ENCODE measurements at places on chromosomes 1 and 21.

DNA sequence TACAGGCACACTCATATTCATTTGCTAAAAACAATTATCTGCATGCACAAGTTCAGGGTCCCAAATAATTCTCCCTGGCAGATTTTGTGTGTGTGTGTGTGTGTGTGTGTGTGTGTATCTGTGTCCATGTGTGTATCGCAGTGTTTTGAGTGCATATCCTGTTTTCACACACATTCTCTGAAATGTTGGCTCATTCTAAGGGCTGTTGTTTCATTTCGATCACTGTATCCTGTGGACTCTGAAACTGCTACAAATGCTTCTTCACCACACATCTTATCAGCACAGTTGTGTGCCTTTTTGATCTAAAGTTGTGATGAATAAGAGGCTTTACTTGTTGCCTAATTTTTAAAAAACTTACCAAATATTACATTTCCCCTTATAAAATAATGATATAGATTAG is 34.6 kb downstream of the NR5A2 start:
- DNase-seq: no peak

GRCh38 chr21:15121655-15122120 is 56.9 kb upstream of the NRIP1 start:
- DNase-seq: peak; percentile 21

GRCh38 chr1:15027515-15027986 is 126.0 kb upstream of the TMEM51 start:
- peak; percentile 63 for DNase-seq

- DNase-seq: no peak
Measured at GRCh38 chr1:156540955-156541354, 31.4 kb downstream of the IQGAP3 start.

- peak; percentile 64 for DNase-seq
Measured at GRCh38 chr21:42381347-42381984, 14.4 kb downstream of the TMPRSS3 start.

DNA sequence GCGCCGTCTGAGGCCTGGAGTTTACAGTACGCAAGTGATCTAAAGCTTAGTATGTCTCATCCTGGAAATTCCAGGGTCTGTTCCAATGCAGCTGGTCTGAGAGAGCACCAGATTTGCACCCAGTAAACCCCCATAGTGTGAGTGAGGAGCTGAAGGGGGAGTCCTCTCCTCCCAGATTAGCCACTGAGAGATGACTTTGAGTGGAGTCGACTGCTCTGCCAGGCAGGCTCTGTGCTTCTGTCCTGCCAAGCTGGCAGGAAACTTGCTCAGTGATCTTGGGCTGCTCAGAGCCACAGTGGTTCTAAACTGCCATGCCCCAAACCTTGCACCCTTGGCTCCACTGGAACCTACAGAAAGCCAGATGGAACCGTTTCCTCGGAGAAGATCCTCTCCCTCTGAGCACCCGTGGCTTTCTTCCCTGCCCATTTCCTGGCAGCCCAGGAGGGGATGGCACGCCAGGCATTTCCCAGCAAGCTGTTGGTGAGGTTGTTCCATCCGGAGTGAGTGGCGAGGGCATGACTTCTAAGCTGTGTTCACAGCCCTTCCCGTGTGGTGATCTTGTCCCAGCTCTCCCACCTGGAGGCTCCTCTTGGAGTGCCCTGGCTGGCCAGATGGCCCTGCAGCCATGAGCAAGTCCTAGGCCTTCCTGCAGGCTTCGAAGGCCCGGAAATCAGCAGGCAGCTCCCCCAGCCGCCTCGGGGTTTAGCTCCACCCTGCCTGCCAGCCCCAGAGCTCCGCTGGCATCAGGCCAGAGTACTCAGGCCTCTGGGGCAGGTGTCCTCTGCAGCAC is 125.9 kb upstream of the VAMP3 start:
- DNase-seq: peak; percentile 37

DNA sequence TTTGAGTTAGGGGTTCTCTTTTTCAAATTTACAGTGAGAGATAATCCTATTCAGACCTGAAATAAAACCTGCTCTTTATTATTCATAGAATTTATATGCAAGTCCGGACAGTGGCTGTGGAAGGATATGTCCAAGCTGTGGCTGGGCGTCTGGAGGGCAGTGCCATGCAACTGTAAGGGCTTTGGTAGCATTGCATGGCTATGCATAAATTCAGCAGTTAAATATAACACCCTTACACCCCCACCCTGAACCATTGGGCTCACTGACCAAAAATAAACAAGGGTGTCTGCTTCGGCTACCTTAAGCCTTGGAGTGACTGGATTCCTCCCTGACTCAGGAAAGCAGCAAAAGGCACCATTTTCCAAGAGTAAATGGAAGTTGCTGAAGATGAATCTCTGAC is 5.4 kb downstream of the CHTOP start:
- DNase-seq: no peak

DNA sequence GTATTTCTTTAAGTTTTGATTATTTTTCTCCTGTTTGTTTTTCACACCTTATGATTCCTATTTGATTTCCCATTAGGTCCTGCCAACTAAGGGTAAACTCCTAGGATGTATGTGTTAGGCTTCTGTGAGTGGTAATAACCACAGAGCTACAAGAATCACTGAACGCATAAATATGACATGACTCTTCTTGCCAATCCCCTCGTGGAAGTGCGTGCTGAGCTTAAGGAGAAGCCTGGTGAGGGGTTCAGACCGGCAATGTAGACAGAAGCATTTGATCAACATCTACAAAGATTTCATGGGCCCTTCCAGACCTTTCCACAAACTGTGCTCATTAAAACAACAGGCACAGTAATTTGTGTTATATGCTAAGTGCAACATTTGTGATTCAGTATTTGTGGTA is 273.8 kb upstream of the SNX7 start:
- peak; percentile 24 for DNase-seq

- no peak for DNase-seq
Measured at GRCh38 chr1:244356376-244356775, 95.3 kb downstream of the ADSS2 start.

- DNase-seq: no peak
Measured at GRCh38 chr21:33847588-33848248, 67.9 kb downstream of the ATP5PO start.

- no peak for DNase-seq
Measured at GRCh38 chr1:119879510-119880434, 16.5 kb downstream of the ADAM30 start.

DNA sequence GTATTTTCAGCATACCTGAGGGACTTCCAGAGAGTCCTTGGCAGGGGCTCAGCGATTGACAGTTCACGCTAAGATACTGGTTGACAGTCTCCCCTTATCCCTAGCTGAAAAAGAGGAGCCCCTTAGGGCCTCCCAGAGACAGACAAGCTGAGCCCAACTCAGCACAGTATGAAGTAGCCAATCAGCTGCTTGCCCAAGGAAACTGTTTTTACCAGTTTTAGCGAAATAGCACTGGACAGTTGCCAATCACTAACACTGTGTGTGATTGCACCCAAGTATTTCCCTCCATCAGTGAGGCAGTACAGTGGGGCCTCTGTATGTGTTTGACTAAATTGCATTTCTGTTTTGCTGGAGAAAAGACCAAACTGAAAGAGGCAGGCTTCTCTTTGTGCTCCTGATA is 27.0 kb downstream of the KHDRBS1 start:
- DNase-seq: no peak

DNA sequence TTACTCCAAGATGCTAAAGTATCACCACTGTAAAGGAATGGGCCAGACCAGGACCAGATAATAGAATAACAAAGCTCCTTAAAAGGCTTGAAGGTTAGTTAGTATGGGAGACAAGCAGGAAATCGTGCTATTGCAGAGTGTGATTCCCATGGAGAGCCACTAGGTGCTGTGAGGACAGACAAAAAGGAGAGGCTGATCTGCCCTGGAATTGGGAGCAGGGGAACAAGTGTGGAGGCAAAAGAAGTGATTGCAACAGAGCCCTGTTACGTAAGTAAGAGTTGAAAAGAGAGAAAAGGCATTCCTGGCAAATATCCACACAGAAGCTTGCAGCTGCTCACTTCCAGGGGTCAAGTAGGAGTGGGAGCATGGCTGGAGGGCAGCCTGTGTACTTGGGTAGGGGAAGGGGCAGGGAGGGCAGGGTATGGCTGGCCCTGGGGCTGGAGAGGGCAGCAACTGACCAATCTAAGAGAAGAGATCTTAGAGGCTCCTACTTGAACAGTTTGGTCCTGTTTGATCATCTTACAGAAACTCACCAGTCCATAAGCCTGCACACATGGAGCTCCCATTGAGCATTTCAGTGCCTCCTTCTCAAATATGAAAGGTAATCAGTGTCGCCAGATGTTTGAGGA is 207.7 kb upstream of the GJB5 start:
- peak; percentile 10 for DNase-seq

DNA sequence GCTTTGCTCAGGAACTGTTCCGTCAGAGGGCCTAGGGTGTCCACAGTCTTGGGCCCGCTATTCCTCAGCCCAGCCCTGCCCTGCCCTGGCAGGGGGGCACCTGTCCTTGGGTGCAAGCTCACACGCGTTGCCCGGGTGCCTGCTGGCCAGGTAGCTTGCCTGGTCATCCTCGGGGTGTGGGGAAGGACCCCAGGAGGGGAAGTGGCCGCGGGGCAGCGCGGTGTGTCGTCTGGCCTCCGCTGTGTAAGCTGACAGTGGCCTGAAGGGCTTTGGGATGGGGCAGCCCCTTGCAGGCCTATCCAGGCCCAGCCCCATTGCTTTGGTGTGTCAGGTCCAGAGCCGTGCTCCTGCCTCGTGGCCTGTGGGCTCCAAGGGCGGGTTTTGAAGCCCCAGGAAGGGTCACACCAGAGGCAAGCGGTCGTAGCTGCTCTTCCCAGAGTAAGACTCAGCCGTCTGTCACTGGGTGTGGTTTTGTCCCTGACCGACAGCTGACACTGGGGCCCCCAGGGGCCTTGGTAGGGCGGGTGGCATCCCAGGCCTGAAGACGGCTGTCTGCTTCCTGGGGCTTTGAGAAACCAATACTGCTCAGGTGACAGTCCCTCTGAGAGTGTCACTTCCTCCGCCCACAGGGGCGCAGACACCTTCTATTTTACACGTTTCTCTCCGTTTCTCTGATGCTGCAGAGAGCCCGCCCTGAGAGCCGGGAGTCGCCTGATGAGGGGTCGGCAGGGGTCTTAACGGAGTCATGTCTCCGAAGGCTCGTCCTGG is 72.1 kb downstream of the SKI start:
- DNase-seq: no peak

GRCh38 chr1:44213222-44214112 is at the start of gene DMAP1:
TSS of gene DMAP1 (plus strand) at chr1:44213471. CDS start at chr1:44213754, 283 bp downstream.
- DNase-seq: peak; percentile 77

GRCh38 chr1:101363891-101364318 is 127.1 kb downstream of the S1PR1 start:
- no peak for DNase-seq

DNA sequence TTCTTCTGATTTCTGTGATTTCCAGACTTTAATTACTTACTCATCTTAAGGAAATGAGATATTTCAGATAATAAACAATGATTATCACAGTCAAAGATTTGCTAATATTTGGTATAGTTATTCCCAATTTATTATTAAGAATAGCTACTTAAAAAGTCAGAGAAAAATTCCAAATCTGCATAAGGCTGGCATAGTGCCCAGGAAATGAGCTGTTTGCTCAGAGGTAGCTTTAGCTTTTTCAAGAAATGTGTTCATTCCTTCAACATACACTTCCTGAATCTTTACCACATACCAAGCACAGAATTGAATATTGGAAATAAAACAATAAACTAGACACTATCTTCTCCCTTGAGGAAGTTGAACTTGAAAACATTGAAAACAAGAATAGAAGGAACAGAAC is 44.3 kb upstream of the KCNK1 start:
- DNase-seq: peak; percentile 24

DNA sequence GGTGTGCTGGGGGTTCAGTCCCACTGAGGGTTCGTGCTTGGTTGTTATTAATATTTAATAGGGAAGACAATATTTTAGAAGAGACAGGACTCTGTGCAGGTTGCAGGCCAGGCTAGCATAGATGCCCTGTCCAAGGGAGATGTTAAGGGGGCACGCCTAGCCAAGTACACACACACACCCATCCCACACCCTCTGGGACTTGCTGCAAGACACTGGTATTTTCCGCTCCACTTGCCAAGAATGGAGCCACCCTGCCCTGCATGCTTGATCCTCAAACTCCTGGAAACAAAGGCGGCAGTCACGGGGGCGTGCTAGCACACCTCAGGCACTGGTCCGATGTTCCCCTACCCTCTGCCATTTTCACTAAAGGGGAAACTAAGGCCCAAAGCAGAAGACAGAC is 99.1 kb downstream of the MRPL37 start:
- no peak for DNase-seq

DNA sequence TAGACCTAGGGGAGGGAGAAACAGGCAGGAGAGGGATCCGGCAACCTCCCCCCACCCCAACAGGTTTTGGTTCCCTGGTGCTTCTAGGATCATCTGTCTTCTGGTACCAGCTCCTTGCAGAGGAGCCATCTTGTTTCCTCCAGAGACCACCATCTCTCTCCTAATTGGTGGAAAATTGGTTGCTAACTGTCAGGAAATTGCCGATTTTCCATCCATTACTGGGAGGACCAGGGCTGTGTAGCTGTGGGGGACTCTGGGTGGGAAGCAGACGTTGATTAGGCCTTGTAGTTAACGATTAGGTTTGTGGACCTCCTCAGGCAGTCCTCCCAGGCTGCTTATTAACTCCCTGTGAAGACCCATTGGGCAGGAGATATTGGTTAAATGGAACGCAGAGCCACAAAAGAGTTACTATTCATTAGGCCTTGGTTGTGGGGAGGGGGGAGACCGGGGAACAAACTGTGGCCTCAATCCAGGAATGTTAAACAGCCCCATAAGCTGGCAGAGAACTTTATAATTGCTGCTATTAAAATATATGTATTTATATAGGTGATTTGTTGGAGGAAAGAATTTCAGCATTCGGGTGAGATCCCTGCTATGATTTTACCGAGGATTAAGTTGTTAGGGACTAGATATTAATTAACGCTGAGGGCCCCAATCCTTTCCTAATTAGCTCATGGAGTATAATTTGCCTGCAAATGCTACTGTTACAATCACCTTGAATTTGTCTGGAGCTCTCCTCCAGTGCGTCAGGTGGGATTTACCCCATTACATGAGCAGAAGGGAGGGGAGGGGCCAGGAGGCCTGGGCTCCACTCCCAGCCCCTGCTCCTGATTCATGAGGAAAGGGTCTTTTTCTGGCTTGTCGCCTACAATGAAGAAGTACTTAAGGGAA is 61.2 kb upstream of the TRABD2B start:
- DNase-seq: no peak

DNA sequence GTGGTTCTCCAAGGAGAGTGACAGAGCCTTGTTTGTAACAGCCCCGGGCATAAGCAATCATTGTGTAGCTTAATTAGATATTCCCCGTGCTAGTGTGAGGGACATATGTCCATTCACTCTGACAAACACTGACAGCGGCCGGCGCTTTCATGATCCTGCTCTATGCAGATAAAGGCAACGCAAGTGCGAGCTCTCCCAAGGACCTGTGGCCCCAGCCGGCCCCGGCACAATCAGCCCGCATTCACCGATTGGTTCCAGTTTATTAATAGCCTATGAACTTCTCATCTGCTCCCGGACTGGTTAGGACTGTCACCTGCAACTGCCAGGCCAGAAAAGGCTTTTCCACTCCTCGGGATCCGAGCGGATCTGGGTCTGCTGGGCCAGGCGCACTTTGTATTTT is 18.0 kb upstream of the OLIG1 start:
- DNase-seq: no peak

All from M059J (cell line).